Ecto neural progenitor cell (in vitro differentiated cells): ENCODE measurements at places on chromosomes 3 and 15.

- no peak for DNase-seq
Measured at GRCh38 chr3:38379201-38379770, 32.7 kb downstream of the XYLB start.

DNA sequence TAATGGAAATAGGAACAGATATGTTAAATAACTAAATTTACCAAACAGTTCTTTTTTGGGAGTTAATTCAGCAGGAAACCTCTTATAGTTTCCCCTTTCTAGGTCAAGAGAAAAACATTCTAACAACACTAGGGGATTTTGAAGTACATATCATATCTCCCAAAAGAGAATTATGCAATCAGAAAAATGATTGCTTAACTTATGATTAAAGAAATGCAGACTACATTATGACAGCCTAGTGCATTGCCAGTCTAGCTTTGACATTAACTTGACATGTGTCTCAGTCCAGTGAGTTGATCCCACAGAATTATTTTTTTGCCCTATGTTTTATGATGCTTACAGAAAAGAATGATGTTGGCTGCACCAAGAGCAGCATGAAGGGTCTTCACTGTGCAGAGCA, 31.7 kb upstream of the NPHP3 start:
- no peak for DNase-seq

DNA sequence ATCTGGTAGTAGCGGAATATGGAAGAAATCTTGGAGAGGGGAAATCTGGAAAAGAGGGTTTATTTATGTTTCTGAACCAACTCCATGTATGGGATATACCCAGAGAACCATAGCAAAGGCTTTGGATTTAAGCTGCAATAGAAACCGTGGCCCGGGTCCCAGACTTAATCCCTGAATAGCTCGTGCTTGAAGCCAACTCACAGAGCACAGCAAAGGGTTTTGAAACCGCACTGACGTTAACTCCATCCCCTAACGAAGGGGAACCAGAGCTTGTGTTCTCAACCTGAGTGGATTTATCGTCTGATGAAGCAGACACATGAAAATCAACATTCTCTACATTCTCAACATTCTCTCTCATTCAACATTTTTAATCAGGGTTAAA, 154.6 kb downstream of the APBA2 start:
- DNase-seq = no peak

DNA sequence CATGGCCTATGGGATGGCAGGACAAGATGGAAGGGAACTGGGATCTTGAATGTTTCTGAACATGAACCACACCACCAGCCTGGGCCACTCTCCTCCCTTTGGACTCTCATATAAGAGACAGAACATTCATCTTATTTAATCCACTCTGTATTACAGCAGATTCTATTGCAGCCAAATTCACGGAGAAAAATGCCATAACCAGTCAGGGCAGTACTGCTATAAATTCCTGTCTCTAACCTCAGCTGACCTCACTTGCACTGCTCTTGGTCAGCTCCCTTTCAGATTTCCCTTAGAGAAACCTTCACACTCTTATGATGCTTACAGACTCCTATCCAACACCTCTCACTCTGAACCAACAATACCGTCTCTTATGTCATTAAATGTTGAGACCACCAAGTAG, 101.4 kb downstream of the RYK start:
- DNase-seq = no peak

DNA sequence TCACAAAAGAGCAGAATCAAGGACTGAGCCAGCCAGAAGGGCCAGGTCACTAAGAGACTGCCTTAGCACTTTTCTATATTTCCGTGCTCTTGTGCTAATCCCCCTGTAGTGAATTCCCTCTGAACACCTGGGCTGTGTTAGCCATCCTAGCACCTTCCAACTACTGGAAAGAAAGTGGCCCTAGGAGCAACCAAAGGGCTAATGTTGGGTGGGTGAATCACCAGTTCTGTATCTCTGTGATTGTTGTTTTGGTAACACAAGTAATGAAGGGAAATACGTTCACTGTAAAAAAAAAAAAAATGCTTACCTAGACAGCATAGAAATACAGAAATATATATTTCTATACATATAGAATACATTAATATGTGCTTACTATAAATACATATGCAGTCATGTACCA, 43.9 kb downstream of the PXYLP1 start:
- DNase-seq = peak; percentile 17

DNA sequence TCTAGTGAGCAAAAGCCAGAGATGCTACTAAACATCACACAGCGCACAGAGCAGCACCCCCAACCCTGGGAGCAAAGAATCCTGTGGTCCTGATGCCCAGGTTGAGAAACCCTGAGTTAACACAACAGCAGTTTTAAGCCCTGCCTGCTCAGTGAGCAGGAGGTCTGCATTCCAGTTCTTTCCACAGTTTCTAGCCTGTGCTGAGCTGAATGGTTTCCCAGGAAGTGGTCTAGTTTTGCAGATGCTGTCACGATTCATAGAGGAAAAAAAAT, 171.1 kb upstream of the PROK2 start:
- DNase-seq = no peak

- no peak for DNase-seq
Measured at GRCh38 chr15:74240002-74240568, 4.0 kb downstream of the CCDC33 start.

DNA sequence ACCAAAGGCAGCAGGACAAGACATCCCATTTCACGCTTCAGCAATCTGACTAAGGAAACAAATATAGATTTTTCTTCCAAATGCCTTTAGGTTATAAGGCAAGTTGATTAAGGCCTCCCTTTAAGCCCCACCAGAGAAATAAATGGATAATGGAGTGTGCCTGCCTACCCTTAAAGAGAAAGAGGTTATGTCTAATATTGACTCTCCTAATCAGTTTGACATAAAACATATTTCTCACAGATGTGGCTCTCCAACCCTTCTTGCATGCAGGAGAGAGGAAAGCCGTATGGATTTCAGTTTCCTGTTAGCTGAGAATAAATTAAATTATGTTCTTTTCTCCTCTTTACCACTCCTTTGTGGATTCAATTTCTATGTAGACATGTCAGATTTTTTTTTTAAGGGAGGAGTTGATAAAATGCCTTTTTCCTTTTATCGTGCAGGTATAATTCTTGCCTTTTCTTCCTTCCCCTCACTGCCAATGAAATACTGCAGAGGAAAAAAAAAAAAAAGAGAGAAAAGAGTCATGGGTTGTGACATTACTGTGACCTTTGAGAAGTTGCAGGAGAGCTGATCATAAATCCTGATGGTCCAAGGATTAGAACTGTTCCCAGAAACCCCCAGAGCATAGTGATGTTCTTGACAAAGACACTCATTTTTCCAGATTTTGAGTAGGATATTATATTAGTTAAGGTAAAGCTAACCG, 355.3 kb upstream of the SLCO3A1 start:
- no peak for DNase-seq

DNA sequence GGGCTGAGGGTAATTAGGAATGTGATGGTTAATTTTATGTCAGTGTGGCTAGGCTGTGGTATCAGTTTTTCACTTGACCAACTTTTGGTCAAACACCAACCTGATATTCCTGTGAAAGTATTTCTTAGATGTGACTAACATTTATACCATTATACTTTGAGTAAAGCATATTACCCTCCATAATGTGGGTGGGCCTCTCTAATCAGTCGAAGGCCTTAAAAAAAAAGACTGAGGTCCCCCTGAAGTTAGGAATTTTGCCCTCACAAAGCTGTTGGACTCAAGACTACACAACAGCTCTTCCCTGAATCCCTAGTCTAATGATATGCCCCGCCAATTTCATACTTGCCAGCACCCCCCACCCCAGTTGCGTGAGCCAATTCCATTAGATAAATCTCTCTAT, 12.5 kb downstream of the SLMAP start:
- no peak for DNase-seq

DNA sequence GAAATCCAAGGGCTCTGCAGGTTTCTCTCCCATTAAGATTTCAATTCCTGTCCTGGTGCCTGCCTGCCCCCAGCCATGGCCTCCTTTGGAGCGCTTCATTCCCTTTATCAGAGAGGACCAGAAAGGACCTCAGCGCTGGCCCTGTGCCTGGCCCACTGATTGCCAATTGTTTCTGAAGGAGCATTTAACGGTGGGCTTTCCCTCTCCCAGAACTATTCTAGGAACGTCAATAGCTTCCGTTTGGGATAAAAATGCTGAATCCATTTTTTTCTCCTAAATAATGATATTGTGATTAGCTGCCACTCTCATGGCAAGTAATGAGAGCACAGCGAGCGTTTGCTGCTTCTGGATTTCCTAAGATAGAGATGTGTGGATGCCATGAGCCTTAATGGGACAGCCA, 12.2 kb upstream of the SLC6A1 start:
- DNase-seq = no peak

DNA sequence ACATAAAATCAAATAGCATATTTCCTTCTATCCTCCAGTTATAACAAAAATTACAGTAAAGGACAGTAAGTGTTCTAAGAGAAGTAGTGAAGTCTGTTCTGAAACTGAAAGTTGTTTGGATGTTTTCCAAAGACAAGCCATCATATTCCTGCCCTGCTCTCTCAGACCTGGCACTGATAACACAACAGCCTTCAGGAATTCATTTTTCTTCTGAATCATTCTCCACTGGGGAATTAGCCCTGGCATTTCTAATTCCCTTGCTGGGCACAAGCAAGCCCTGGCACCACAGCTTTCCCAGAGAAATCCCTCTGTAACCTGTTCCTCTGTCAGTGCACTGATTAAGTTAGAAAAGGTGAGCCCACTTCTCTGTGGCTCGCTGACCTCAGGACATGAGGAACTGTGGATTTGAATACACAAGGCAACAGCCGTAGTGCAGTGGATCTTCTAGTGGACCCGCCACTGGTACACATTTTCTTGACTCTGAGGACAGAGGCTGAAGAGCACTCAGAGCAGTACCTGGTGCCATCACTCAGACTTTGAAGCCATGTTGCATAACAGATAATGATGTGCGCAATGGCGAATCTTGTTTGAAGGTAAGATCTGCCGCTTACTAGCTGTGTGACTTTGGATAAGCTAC, 61.6 kb downstream of the WWTR1 start:
- no peak for DNase-seq

DNA sequence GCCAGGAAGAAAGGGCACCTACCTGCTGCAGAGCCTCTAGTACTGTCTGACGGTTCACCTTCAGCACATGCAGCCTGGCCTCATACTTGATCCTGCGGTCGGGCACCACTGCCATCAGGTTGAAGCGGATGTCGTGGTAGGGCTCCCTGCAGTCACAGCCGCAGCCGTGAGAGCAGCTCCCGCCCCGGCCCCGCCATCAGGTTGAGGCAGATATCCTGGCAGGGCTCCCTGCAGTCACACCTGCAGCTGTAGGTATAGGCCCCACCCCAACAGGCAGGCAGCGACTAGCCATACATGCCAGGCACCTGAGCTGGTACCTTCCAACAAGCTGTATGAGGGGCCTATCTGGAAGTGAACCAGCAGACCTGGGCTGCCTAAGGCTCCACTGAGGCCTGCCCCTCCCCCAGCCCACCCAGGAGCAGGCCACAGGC, 38.7 kb downstream of the SEMA3G start:
- DNase-seq = no peak

DNA sequence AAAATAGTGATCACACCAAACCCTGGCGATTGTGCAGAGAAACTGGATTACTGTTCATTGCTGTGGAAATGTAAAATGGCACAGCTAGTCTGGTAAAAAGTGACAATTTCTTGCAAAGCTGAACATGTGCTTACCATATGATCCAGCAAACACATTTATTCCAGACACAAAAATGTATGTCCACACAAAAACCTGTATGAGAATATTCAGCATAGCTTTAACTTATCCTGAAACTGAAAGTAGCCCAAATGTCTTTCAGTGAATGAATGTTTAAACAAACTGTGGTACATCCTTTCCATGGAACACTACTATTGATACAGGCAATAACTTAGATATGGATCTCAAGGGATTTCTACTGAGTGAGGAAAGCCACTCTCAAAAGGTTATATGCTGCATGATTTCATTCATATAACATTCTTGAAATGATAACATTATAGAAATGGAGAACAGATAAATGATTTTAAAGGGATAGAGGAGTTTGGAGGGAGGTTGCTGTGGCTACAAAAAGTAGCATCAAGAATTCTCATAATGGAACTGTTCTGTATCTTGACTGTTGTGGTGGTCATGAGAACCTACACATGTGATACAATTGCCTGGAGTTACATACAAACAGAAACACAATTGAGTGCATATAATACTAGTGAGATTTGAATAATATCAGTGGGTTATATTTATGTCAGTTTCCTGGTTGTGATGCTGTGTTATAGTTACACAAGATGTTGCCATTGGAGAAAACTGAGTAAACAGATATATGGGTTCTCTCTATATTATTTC, 70.7 kb upstream of the DPH6 start:
- no peak for DNase-seq

- no peak for DNase-seq
Measured at GRCh38 chr3:189143771-189144170, 28.0 kb upstream of the TPRG1 start.

GRCh38 chr15:77858792-77859490, 218.6 kb downstream of the TBC1D2B start:
- DNase-seq = peak; percentile 34

GRCh38 chr15:43067717-43068461, 37.9 kb downstream of the UBR1 start:
- DNase-seq = no peak

GRCh38 chr3:177482048-177482691, 284.9 kb upstream of the TBL1XR1 start:
- no peak for DNase-seq

DNA sequence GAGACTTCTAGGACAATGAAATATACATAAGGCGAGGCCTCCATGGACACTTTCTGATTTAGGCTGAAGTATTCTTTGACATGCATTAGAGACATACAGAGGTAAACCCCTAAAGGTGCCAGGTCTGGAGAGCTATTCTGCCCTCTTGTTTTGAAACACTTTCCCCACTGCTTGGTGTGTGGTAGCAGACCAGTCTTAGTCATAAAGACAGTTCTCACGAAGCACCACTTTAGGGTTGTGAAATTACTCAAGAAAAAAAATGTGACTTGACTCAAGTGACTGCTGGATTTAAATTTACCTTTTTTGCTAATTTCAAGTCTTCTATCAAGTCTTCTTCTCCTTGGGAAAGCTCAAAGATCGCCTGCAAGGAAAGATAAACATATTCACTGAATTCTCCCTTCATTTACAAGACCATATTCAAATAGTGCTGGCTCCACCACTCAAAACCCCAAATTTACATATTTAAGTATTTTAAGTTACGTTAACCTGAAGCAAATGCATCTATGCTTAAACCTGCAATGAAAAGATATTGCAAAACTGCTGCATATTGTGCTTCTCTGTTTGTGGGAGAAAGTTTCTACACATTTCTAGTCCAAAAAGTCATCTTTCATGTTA, 48.4 kb downstream of the ARHGEF3 start:
- no peak for DNase-seq

DNA sequence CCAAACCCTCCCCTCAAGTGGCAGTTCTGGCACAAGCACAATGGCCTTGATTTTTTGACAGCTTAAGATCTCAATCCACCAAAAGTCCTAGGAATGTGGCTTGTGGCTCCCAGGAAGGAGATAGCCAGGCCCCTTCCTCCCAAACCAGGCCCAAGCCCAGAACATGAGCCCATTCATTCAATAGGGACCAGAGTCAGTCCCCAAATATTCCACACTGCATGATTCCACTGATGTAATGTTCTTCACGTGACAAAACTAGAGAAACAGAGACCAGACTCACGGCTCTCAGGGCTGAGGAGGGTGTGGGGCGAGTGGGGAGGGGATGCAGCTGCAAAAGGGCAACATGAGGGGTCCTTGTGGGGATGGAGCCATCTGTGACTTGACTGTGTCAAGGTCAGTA, 25.5 kb downstream of the ABTB1 start:
- no peak for DNase-seq

GRCh38 chr3:76495216-76495615, 544.7 kb upstream of the ROBO2 start:
- DNase-seq = no peak
